Left lobe of liver (tissue), 2 donors: ENCODE measurements at places on chromosomes 3 and 15. TPM values are rescaled to one million over a fixed set of nuclear protein-coding genes. Genes with fewer than 3 reads are reported as not detected.

WDR93 gene
- not detected for total RNA-seq

ACP3 gene
- total RNA-seq = not detected

SCN11A gene
- total RNA-seq = 0.15 TPM

PLSCR2 gene
- total RNA-seq = not detected

ANKRD34C gene
- total RNA-seq = not detected

CYP1A2 gene
- total RNA-seq = 120 TPM

CCR2 gene
- 0.33 TPM for total RNA-seq

SLCO3A1 gene
- total RNA-seq = 3.4 TPM

ALPK3 gene
- 2.7 TPM for total RNA-seq

HCLS1 gene
- 15.4 TPM for total RNA-seq

TMEM266 gene
- total RNA-seq = not detected

NRG4 gene
- total RNA-seq = 3.2 TPM

- DNase-seq = no peak
Observed at GRCh38 chr3:150081084-150081483, 110.4 kb upstream of the PFN2 start.

- DNase-seq = no peak
Observed at GRCh38 chr3:177781686-177782161, 584.4 kb upstream of the TBL1XR1 start.

DNA sequence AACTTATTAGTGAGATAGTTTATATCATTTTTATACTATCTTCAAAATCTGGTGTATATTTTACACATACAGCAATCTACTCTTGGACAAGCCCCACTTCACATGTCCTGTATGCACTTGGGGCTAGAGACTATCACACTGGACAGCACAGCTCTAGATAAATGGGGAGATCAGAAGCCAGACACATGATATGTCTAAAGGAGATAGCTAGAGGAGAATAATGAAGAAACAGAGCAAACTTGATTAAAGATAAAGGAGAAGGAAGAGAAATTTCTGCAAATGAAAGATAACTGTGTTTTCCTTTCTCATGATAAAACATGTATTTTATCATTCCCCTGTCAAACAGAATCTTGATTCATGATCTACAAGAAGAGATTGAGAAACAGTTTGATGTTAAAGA, 13.0 kb downstream of the CPA3 start:
- DNase-seq = no peak

DNA sequence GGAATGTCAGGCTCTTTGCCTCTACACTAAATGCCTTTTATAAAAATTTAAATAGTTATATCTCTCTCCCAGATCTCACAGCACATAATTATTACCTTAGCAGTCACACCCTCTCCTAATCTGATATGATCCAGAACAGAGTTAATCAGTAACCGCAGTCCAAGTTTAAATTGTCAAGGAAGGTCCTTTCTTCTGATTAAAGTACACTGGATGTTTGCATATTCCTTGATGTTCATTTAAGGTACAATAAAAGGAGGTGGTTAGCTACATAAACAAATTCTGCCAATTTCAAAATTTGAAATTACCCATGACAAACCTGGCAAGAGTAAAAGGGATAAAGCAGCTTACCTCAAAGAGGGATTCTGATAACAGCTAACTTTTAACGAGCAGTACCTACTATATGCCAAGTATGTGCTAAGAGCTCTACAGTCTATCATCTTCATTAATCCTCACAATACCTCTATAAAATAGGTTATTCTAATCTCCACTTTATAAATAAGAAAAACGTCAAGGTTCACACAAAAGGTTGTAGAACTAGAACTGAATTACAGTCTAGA, 4.3 kb downstream of the GOLIM4 start:
- DNase-seq = no peak

GRCh38 chr3:103308921-103309320, 874.1 kb downstream of the ZPLD1 start:
- no peak for DNase-seq

DNA sequence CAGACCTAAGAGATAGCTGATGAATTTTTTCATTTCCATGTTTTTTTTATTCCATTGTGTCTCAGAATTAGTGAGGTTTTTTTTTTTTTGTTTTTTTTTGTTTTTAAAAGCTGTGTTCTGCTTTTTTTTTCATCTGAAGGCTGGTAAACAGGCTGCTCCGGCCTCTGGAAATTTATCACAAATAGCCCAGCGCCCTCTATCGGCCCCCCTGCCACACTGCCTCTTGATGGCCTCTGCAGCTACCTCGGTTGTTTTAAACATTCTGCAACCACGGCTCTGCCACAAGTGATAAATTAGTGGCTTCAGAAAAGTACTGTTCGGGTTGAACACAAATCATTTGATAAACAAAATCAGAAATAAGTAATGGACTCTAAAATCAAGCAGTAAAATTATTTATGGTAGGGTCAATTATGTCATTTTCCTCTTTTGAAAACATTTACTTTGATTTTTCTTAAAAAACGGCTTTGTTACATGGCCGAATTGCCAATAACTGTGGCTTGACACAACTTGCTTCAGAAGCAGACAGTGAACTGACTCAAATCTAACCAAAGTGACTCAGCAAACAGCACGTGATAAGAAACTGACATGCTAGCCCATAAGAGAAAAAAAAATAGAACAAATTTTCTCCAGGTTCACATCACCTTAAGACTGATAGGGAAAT, 87.8 kb downstream of the RSL24D1 start:
- peak; percentile 50 for DNase-seq

GRCh38 chr15:87816016-87816415, 440.5 kb downstream of the NTRK3 start:
- no peak for DNase-seq

DNA sequence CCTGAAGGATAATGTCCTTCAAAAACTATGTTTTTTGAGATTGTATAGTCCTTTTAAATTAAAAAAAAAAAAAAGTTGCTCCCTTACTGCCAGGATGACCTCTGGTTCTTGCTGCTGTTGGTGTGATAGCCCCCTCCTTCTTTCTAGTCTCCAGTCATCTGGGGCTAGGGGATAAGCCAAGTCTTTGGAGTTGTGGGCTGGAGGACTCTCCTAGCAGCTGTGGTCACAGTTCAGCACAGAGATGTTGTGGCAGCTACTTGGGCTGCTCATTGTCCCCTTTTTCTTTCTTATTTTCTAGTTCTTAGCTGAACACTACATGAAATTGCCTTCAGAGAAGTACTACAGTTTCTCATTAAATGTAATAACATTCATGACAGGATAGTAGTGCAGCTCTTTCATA, 39.2 kb upstream of the APH1B start:
- no peak for DNase-seq

GRCh38 chr3:3368306-3368705, 188.8 kb upstream of the CRBN start:
- no peak for DNase-seq
